Cerebellar nuclear complex (tissue), 1 donor: ENCODE measurements at places on chromosomes 1 and 21.

DNA sequence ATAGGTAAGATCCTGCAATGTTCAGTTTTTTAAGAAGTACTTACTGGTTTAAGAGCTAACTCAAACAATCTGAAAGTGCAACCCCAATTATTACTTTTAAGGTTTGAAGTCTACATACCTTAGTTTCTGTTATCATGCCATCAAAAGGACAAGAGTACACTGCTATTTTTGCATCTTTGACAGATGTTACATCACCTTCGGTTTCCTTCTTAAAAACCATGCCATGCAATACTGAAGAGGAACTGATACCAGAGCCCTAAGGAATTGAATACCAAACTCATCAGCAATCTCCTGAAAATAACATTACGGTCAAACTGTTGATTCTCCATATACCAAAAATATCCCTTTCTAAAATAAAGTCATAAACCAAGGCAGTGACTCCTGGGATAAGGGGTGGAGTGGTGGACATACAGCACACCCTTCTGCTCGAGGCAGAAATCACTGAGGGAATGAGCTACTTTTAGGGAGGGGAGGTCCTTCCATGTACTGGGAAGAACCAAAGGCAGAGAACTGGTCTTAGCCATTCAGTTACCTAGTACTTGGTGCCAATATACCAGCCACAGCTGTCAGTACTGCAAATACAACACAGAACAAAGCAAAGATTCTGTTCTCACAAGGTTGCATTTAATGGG lies 8.5 kb downstream of the CCT8 start:
- DNase-seq: no peak

- DNase-seq: no peak
Observed at GRCh38 chr21:29261555-29262540, 36.9 kb upstream of the BACH1 start.

- DNase-seq: no peak
Observed at GRCh38 chr1:117531222-117531621, 74.6 kb upstream of the TENT5C start.

DNA sequence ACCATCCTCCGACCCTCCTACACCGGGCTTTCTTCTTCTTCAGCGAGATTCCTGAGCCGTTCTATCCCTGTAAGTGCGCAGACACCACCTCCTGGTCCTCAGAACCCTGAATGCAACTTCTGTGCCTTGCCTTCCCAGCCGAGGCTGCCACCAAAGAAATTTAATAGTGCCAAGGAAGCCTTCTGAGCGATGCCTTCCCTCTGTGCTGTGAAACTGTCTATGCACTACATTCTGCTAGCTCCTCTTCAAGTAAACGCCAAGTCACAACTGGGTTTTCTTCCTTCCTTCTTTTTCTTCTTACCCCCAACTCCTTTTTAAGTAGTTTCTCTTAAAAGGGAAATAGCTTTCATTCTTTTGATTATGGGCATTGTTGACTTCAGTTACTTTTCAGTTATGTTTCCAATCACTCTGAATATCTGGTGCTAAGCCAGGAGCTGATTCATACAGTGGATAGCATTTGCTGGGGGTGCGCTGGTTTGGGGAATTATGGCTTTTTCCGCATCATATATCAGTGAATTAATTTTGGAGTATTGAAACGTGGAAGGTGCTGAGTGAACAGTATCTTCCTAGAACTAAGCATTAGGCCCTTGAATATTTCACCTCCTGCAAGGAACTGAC lies 38.6 kb upstream of the GPR88 start:
- no peak for DNase-seq
